ENCODE measurements at places on chromosomes 1 and 21. TPM values are rescaled to one million over a fixed set of nuclear protein-coding genes. Genes with fewer than 3 reads are reported as not detected.

SLC9C2 gene
- not detected for polyA plus RNA-seq

TMEM54 gene
- 4.7 TPM for polyA plus RNA-seq

SPATA21 gene
- 0.44 TPM for polyA plus RNA-seq

NCAM2 gene
- 0.44 TPM for polyA plus RNA-seq

FOXO6 gene
- polyA plus RNA-seq, result 0.44 TPM

GRCh38 chr21:23955135-23955843 is 1652.0 kb downstream of the MRPL39 start:
- no peak overlapping the region for H3K4me3 ChIP-seq
- no peaks in the 10 kb centered on the region for H3K27me3 ChIP-seq
- H3K36me3 ChIP-seq, result no peaks in the 10 kb centered on the region
- no peak overlapping the region for H3K27ac ChIP-seq
- H3K4me1 ChIP-seq, result no peaks in the 10 kb centered on the region

DNA sequence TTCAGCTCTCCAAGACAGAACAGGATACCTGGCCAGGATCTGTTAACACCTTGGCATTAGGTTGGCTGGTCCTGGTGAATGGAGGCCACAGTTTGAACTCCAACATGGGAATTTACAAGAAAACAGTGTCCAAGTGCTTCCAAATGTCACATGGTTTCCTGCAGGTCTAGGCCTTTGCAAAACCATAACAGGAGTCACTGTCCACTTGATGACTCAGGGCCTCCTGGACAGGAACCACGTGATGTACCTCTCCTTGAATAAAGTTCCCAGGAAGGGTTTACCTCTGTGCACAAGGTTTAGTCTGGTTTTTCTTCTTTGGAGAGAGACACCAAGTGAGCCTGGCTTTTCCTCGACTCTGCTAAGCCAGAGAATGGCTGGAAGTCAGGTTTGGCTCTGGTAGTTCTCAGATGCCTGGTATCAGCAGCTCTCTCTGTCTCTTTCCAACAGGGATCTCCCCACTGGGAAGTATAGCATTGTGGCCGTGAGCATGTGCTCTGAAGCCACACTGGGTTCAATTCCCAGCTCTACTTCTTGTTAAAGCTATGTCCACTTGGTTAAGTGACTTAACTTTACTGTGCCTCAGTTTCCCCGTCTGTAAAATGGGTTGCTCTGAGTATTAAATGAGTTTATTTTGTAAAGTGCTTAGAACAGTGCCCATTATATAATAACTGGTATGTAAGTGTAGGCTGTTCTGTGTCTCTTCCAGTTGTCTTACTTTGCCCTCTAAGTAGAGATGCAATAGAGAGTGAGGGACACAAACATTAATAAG is 27.3 kb upstream of the TMEM61 start:
- no peaks in the 10 kb centered on the region for H3K36me3 ChIP-seq
- H3K4me3 ChIP-seq, result no peak overlapping the region
- DNase-seq, result no peak
- H3K27ac ChIP-seq, result no peak overlapping the region

- no peaks in the 10 kb centered on the region for H3K27me3 ChIP-seq
- no peak for DNase-seq
- no peak overlapping the region for H3K27ac ChIP-seq
- no peaks in the 10 kb centered on the region for H3K4me1 ChIP-seq
These were observed 67.1 kb upstream of the ABCG1 start for GRCh38 chr21:42151948-42152220.

C1orf21 gene
- 55.5 TPM for polyA plus RNA-seq

DNA sequence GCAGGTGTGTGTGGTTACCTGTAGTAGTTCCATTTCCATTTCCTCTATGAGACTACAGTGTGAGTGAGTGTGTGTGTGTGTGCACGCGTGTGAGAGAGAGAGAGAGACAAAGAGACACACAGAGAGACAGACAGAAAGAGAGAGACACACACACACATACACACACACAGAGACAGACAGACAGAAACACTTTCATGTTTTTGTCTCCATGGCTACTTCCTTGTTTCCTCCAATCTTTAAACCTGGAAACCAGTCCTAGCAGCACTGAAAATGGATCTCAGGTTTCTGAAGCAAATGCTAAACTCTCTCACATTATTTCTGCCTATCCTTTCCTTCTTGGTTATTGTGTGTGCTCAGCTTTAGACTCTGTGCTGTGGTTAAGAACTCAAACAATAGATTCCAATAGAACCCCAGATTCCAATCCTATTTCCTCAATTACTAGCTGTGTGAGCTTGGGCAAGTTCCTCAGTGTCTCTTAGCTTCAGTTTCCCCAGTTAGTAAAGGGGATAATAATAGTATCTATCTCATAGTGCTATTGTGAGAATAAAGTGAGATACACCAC is 22.4 kb upstream of the ABCD3 start:
- no peaks in the 10 kb centered on the region for H3K36me3 ChIP-seq
- H3K4me1 ChIP-seq, result no peaks in the 10 kb centered on the region
- no peak overlapping the region for H3K4me3 ChIP-seq
- DNase-seq, result no peak
- H3K27me3 ChIP-seq, result no peaks in the 10 kb centered on the region
- no peak overlapping the region for H3K27ac ChIP-seq

GRCh38 chr1:234127026-234127671 is 222.7 kb downstream of the SLC35F3 start:
- no peak overlapping the region for H3K27ac ChIP-seq
- DNase-seq, result no peak
- H3K4me3 ChIP-seq, result no peak overlapping the region
- no peaks in the 10 kb centered on the region for H3K36me3 ChIP-seq

DNA sequence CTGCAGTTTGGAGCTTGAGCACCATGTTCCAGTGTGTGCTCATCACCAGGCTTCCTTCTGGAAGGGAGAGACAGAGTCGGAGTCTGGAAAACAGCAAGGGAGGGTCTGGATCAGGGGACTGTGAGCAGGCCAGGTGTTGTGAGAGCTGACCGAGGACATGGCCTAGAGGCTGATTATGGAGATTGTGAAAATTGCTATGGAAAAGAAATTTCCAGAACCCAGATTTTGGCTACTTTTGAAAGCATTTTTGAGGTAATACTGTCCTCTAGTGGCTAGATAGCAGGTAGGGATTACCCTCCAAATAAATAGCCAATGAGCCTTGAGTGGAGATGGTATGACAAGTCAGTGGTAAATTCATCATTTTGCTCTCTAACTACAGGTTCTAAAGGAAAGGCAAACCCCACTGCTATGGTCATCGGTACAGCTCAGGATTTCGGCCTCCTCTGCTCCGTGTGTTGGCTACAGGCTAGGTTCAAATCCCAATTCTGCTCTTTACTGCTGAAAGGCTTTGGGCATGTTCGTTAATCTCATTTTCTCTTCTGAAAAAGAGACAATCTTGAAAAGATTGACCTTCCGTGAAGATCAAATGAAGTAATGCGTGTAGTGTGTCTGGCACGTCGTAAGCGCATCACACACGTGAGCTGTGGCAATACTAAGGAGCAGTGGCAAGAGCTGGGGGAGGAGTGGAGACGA is 1.0 kb upstream of the HAO2 start:
- no peak overlapping the region for H3K27ac ChIP-seq
- no peak for DNase-seq
- H3K27me3 ChIP-seq, result no peaks in the 10 kb centered on the region
- no peaks in the 10 kb centered on the region for H3K36me3 ChIP-seq
- no peaks in the 10 kb centered on the region for H3K4me1 ChIP-seq

DNA sequence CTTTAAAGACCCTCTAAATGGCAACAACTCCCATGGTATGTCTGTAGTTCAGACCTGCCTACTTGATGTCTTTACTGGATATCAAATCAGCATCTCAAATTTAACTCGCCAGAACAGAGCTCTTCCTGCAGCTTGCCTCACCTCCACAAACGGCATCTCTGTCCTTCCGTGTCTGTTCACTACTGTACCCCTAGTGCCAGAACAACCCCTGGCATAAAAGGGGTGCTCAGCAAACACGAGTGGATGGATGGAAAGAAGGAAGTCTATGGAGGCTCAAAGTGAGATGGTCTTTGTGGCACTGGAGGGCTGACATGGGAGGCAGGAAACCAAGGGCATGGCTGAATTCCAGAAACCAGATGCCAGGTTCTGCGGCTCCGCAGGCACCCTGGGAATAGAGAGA is 22.7 kb downstream of the MRPL37 start:
- H3K36me3 ChIP-seq, result peaks cover 27% of the 10 kb centered on the region
- no peak overlapping the region for H3K4me3 ChIP-seq
- peaks cover 20% of the 10 kb centered on the region for H3K4me1 ChIP-seq
- no peak overlapping the region for H3K27ac ChIP-seq
- DNase-seq, result no peak

- peak; percentile 72 for DNase-seq
- H3K27me3 ChIP-seq, result no peaks in the 10 kb centered on the region
- no peaks in the 10 kb centered on the region for H3K36me3 ChIP-seq
- H3K4me3 ChIP-seq, result peak overlapping the region; percentile 74
- peaks cover 3% of the 10 kb centered on the region for H3K4me1 ChIP-seq
- H3K27ac ChIP-seq, result peak overlapping the region; percentile 64
These were observed 2.6 kb downstream of the ADAMTS5 start for GRCh38 chr21:26964170-26964778.

- peaks cover 54% of the 10 kb centered on the region for H3K4me1 ChIP-seq
- DNase-seq, result no peak
- peaks cover 15% of the 10 kb centered on the region for H3K36me3 ChIP-seq
- no peak overlapping the region for H3K27ac ChIP-seq
These were observed 2.4 kb downstream of the PARP1 start for GRCh38 chr1:226405411-226405988.

- DNase-seq, result peak; percentile 79
- H3K4me1 ChIP-seq, result peaks cover 16% of the 10 kb centered on the region
- no peak overlapping the region for H3K4me3 ChIP-seq
- H3K27ac ChIP-seq, result peak overlapping the region; percentile 32
- H3K36me3 ChIP-seq, result peaks cover 14% of the 10 kb centered on the region
These were observed 4.3 kb downstream of the S100A10 start for GRCh38 chr1:151989211-151989862.

- no peak for DNase-seq
- H3K4me3 ChIP-seq, result no peak overlapping the region
- no peak overlapping the region for H3K27ac ChIP-seq
- no peaks in the 10 kb centered on the region for H3K27me3 ChIP-seq
These were observed 80.4 kb upstream of the COL6A1 start for GRCh38 chr21:45901061-45901690.

KRTAP10-5 gene
- polyA plus RNA-seq, result not detected

DNA sequence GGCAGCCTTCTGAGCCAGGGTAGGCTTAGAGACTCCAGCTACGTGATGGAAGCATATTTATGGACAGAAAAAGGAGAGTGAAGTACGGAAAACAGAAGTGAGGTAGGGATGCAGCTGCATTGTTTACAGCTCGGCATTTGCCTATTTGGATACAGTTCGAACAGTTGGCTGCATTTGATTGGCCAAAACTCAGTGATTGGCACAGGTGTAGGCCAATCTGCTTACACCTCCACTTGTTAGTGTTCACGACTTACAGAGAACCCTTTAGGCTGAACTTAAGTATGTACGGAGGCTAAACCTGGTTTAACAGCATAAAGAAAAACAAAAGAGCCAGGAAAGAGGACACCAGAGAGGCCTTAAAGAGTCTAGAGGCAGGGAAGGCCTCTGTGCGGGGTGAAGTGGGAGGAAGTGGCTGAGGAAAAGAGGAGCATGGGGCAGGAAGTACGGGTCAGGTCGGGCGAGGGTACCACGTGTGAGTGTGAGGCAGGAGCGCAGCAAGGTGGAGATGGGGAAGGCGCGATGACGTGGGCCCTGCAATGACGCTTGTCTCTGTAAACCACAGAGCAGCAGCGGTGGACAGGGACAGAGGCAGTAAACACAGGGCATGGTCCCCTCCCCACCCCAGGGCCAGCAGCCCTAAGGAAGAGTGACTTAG is 32.0 kb downstream of the RSPH1 start:
- H3K4me1 ChIP-seq, result peaks cover 3% of the 10 kb centered on the region
- no peak overlapping the region for H3K27ac ChIP-seq
- DNase-seq, result no peak

DNA sequence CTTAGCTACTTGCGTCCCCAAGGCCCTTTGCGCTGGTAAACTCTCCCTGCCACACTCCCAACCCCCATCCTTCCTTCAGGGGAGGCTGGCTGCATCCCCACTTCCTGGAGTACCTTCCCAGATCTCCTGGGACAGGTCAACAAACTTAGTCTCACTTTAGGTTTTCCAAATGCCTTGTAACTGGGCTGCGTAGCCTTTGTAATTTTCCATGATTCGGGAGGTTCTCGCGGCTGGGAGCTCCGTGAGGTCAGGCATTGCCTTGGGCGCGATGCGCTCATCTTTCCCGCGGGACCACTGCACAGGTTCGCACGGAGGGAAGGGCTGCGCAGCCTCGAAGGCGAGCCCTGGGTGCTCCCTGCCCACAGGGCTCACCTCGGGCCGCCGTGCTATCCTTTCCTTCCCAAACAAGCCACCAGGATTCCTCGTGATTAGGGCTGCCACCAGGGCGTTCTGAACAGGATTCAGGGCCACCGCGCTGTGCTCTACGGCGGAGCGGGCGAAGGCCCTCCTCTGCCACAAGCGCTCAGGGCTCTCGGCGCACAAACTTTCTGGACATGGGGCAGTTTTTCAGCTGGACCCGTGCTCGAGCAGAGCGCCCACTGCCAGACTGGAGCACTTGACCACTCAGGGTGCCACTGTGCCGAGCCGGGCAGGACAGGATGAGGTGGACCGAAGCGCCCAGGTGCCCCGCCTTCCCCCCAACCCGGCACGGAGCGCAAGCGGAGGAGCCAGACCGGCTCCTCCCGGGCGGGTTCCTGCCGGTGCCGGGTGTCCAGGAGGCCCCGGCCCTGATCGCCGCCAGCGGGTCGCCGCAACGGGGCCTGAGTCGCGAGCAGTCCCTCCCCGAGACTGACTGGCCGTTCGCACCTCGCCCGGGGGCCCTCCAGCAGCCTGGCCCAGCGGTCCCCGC is 1.1 kb downstream of the TMPRSS2 start:
- H3K4me3 ChIP-seq, result no peak overlapping the region
- H3K36me3 ChIP-seq, result no peaks in the 10 kb centered on the region
- peaks cover 50% of the 10 kb centered on the region for H3K27me3 ChIP-seq

DNA sequence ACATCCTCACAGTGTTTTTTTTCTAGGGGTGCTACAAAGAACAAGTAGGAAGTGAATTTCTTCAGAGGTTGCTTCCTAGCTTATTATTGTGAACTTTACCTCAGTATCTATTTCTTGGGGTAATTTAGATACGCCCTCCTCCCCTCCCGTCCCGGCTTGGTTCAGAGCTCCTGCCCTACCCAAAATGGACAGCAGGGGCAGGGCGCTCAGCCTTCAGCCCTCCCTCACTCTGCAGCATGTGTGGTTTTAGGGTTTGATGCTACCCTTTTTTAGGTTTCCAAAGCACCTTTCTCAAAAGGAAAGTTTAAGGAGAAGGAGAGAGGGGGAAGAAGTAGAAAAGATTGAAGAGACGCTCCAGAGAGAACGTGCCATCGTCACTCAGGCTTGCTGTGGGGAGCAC is 16.9 kb upstream of the POGK start:
- no peaks in the 10 kb centered on the region for H3K27me3 ChIP-seq
- H3K4me3 ChIP-seq, result no peak overlapping the region
- no peak for DNase-seq
- no peaks in the 10 kb centered on the region for H3K4me1 ChIP-seq
- H3K36me3 ChIP-seq, result no peaks in the 10 kb centered on the region

CFHR5 gene
- not detected for polyA plus RNA-seq

TTC22 gene
- polyA plus RNA-seq, result 0.03 TPM
